ENCODE measurements at places on chromosomes 3 and 15.

DNA sequence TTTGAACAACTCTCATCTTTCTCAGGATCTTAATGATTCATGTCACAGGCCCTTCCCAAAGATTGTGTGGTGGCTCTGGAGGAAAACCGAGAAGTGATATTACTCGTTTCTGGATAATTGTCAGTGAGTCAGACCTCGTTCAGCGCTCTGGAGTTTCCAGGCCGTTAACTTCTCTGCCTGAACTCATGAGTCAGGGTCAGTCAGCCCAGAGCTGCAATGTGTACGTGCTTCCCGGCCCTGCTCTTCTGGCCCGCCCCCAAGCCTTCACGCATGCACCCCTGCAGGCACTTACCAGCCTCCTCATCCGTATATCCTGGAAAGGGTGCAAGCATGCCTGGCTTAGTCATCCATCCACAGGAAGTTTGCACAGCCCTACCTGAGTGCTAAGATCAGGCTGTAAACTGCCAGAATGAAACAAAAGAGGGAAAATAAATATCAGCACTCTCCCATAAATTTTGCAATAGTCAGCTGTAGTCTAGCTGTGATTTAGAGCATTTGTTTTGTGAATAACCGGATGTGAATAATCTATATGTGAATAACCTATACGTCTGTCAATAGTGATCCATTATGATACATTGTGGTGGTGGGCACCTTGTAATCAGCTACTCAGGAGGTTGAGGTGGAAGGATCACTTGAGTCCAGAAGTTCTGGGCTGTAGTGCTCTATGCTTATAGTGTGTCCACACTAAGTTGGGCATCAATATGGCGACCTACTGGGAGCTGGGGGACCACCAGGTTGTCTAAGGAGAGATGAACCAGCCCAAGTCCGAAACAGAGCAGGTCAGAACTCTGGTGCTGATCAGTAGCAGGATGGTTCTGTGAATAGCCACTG, 35.3 kb upstream of the SEMA4B start:
- no peak for DNase-seq

DNA sequence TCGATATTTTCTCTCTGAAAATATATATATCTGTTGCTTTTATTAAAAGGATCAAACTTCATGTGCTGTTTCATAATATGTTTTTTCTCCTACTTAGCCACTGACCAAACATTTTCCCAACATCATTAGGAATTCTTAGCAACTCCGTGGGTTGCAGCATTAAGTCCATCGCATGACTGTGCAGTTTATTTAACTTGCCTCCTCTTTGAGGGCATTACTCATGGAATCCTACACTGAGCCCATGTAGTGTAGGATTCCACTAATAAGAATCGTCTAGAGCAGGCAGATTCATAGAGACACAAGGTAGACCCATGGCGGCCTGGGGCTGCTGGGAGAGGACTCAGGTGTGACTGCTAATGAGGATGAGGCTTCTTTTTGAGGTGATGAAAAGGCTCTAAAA, 49.3 kb downstream of the CMTM6 start:
- DNase-seq, result no peak

DNA sequence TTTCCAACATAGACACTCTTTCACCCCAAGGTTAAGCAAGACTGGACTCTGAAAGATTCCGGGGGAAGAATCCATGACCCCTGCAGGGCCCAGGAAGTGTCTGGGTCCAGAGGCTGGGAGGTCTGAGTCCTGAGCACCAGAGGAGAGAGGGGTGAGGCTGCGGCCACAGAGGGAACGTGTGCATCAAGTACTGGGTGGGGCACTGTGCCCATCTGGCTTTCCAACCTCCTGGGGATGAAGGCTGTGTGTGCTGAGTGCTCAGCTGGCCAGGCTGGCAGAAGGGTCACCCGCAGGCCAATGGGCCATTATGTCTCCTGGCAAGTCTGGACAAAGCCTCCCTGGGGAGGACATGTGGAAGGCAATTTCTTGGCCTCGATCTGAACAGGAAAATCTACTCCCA, 3.3 kb downstream of the CHRNA3 start:
- DNase-seq, result no peak

DNA sequence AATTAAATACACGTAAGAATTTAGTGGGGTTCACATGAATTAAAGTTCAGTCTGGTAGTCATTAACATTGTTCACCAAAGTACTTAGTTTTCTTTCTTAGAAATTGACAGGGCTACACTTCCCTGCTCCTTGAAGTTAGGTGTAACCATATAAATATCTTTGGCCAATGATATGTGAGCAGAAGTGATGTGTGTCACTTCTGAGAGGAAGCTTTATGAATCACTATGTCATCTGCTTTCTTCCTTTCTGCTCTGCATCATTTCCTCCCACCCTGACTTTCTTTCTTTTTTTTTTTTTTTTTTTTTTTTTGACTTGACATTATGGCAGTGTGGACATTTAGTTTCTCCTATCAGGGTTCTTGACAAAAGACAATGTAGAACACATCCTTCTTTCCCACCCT, 156.2 kb upstream of the COL8A1 start:
- DNase-seq, result no peak

DNA sequence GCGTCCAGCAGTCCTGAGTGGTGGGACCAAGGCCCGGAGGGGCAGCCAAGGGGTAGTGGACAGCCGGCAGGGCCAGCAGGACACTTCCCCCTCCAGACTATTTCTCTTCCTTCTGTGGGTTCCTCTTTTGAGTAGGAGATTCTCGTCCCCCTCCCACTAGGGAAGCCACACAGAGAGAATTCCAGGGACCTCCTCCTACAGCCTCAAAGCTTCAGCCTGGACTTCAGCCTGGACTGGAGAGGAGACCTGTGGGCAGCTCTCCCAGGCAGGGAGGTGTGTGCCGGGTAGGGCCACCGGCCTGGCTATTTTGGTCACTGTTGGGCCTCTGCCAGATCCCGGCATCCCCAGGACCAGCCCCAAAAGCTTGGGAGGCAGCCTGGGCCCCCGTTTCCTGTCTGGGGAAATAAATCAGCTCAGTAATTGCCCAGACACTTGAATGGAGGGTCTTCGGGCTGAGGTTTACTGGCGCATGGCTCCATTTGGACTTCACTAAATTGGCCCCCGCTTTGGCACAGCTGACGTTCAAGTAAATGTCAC, 1.3 kb downstream of the SLC6A6 start:
- DNase-seq, result no peak

GRCh38 chr15:101286471-101287114, 8.5 kb downstream of the SNRPA1 start:
- DNase-seq, result no peak

- DNase-seq, result no peak
These were observed 60.5 kb downstream of the TOP2B start for GRCh38 chr3:25604107-25604805.

DNA sequence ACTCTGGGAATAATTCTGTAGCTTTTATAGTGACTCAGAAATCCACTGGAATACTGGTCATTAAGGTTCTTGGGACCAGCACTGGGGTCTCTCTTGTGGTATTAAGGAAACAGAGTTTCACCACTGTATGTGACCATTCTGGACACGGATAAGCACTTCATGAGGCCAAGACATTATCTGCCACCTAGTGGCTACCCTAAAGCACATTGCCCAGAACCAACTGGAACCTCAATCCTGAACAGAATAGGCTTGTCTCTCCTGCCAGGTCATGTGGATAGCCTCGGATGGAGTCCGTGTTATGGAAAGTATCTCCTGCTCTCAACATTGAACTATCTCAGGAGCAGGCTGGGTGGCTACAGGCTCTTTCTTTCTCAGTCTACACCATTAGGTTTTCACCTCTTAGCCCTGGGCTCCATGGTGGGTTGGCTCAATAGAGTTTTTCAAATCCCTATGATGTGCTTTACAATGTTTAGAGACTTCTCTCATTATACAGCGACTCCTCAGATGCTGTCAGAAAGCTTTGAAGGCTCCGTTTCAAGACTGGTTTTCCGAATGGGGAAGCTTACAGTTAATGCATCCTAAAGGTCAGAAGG, 167.6 kb upstream of the ST8SIA2 start:
- no peak for DNase-seq

- DNase-seq, result no peak
These were observed 680.3 kb upstream of the SEMA6D start for GRCh38 chr15:47037003-47037402.

DNA sequence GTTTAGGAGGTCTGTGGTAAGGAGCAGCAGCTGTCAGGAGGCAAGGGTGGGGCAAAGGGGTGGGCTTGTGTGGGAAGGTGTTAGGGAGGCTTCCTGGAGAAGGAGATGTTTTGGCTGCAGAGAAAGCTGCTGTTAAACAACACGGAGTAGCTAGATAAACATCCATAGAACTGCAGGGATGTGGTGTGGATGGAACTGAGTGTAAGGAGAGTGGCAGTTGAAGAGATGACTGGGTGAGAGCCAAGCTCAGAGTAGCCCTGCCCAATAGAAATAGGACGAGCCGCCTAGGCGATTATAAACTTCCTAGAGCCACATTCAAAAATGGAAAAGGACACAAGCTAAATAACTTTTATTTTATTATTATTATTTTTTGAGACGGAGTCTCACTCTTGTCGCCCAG, 19.9 kb downstream of the RPLP1 start:
- DNase-seq, result no peak

DNA sequence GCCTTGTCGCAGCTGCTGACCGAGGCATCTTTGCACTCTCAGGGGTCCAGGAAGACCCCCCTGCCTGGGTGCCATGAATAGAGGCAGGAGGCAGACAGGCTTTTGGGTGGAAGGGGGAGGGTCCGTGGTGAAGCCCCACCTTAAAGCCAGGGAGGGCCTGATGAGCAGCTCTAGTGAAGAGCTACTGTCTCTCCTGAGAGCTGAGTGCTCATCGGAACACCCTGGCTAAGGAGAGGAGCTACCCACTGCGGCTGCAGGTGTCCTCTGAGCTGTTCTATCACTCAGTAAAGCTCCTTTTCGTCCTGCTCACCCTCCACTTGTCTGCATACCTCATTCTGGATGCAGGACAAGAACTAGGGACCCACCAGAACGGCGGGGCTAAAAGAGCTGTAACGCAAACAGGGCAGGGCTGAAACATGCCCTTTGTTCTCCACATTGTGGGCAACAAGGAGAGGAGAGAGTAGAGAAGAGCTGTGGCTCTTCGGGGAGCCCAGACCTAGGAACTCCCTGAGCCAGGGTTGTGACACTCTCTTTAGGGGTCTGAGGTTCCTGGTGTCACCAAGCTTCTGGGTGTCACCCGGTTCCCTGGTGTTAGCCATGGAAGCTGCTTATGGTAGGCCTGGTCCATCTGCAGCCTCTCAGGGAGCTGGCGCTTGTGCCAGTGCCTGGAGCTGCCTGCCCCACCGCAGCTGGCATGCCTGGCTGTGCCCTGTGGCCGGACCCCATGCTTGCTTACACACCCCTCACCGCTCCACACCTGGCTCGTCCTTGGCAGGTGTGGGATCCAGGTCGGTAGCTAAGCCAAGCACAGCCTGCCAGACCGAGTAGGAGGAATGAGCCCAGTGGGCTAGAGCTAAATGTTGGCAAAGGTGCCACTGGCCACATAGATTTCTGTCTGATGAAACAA, 26.2 kb upstream of the TFG start:
- DNase-seq, result no peak

DNA sequence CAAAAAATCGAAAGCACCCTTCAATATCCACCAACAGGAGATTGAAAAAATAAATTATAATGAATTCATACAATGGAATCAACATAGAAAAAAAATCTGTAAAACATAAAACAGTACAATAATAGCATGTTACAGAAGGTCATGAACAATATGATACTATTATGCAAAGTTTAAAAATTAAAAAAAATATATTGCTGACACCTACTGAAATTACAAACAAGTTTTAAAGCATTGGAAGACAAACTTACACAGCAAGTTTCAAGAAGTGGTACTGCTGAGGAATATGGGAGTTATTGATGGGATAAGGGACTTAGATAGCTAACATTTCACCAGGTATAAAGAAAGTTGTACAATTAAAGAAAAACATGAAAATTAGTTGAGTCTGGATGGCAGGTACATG, 89.4 kb downstream of the EFL1 start:
- no peak for DNase-seq

DNA sequence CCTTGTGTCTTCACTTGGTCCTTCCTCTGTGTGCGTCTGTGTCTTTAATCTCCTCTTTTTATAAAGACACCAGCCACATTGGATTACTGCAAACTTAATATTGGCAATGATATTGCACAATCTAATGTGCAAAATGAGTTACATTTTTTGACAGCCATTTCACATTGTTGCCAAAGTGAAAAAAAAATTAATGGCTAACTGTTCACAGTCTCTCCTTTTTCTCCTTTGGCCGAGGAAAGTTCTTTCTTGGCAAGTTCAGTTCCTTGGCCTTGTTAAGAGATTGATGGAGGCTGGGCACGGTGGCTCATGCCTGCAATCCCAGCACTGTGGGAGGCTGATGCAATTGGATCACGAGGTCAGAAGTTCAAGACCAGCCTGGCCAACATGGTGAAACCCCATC, 62.2 kb upstream of the ZNF280D start:
- DNase-seq, result no peak

- no peak for DNase-seq
These were observed 111.0 kb upstream of the TGFBR2 start for GRCh38 chr3:30495172-30496065.

- no peak for DNase-seq
These were observed 23.9 kb downstream of the SEC22C start for GRCh38 chr3:42557854-42558253.

DNA sequence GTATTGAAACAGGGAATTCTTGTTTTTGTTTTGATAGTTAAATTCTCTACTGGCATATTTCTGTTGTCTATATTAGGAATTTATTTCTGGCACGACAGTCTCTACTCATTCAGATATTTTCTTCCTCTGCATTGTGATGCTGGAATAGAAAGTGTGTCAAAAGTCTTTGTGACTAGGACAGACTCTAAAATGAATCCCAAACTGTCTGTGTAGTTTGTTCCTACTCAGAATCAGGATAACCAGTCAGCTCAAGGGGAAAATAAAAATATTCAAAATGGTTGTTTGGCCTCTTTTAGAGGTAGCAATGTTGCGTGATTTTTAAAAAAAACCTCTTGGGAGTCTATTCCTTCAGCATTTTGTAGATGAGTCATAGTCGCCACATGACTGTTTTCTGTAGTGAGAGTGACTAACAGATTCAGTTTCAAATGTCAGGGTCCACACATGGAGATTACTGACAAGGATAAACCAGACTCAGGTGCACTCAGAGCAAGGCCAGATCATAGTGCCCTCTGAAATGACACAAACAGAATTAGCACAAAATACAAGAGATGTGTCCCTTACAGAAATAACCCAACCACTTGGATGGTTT, 13.1 kb downstream of the SLC7A14 start:
- DNase-seq, result no peak

- no peak for DNase-seq
These were observed 59.3 kb downstream of the NR1D2 start for GRCh38 chr3:24004171-24004938.

- no peak for DNase-seq
These were observed 133.1 kb upstream of the LRRN1 start for GRCh38 chr3:3665961-3666640.

Data from KG1 (cell line).